CD4-positive, CD25-positive, alpha-beta regulatory T cell (primary cell): ENCODE measurements at places on chromosomes 2 and 18. TPM values are rescaled to one million over a fixed set of nuclear protein-coding genes. Genes with fewer than 3 reads are reported as not detected.

GAREM1 gene
- total RNA-seq = 0.05 TPM

DNA sequence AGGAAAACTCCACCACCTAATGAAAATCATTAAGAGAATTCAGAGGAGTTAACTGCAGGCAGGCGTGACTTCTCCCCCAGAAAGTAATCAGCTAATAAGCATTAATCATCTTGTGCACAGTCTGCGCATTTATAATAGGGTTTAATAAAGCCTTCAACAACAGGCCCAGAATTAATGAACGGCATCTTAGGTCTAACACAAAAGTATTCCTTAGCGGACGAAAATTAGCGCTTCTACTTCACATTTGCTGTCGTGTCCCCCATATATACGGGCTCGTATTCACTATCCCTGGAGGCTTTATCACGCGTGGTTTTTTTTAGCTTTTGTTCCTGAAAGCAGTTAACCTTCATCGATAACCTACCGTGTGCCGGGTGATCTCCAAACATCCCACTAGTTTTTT lies 1.8 kb downstream of the ATP8B1 start:
- DNase-seq = no peak

IL1F10 gene
- not detected for total RNA-seq

- no peak for DNase-seq
Measured at GRCh38 chr2:83784947-83785346, 674.1 kb downstream of the SUCLG1 start.

PLB1 gene
- total RNA-seq = 2.0 TPM

IL37 gene
- total RNA-seq = not detected

DNA sequence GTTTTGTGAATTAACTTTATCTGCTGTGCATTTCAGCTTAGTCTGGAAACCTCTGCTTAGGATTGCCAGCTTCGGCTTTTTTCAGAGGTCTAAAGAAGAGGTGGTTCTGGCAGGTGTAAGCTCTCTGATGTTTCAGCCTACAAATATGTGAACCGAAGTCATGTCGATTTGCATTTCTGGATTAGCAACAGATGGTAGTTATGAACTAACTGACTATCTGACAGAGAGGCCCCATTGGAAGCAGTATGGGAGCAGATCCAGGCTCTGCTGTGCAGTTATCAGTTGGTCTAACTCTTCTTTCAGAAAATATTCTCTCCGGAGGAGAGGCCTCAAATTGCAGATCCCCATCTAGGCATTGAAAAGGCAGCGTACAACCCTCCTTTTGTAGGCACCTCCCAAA lies 32.7 kb upstream of the SPRED2 start:
- DNase-seq = no peak

ALPP gene
- total RNA-seq = not detected
